GM04503 (cell line): ENCODE measurements at places on chromosomes 11 and 22.

DNA sequence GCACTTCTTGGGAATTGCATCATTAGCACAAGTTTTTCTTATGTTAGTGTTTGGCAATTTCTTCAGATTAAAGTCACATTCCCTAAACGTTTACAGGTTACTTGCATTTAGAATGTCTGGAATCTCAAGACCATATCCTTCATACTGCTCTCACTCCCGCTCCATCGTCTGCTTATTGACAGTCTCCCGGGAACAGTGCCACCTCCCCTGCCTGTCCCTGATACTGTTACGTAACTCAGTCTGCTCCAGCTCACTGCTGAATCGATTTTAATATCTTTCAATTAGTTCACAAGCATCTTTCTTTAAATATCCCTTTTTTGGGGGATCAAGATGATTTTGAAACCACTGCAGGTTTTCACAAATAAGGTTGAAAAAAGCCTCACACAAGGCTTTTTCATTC is 48.2 kb downstream of the GLYATL2 start:
- DNase-seq: no peak

DNA sequence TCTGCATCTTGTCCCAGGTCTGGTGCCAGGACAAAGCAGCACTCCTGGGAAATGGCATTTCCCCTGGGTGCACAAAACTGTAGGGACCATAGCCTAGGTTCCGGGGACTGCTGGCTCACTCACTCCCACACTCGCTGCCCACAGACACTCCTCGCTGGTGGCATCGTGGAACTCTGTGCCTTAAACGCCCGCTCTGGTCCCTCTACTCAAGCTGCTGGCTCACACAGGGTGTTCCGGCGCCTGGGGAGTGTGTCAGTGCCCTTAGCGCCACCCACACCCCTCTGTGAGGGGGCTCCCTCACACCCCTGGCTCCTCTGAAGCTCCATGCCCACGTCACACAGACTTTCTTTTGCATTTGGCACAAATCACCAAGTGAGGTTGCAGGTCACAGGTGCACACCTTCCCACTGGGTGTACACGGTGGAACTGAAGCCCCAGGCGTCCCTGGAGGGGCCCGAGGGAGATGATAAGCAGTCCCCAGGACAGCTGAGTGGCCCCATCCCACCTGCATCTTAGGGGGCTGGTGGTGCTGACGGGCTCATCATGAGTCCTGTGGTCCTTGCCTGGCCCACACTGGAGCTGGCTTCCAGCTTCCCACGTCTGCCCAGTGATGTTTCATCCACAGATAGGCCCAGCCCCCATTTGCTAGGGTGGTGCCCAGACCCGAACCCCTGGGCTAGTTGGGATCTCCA is 23.2 kb upstream of the DGCR8 start:
- DNase-seq: no peak

DNA sequence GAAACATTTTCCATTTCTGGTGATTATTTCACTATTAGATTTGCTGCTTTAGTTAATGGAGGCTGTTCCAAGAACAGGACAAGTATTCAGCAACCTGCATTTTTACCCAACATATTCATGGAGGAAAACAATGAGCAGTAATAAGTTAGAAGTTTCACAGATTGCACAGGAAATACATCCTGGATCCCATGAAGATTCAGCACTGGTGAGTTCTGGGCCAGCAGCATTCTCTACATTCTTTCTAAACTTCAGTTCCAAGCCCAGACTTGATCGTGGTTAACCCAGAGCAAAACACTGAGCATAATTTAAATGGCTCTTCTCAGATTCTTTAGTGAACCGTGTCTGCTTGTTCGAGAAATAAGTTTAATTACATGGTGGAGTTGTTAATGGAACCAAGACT is 3.8 kb downstream of the FJX1 start:
- peak; percentile 68 for DNase-seq

DNA sequence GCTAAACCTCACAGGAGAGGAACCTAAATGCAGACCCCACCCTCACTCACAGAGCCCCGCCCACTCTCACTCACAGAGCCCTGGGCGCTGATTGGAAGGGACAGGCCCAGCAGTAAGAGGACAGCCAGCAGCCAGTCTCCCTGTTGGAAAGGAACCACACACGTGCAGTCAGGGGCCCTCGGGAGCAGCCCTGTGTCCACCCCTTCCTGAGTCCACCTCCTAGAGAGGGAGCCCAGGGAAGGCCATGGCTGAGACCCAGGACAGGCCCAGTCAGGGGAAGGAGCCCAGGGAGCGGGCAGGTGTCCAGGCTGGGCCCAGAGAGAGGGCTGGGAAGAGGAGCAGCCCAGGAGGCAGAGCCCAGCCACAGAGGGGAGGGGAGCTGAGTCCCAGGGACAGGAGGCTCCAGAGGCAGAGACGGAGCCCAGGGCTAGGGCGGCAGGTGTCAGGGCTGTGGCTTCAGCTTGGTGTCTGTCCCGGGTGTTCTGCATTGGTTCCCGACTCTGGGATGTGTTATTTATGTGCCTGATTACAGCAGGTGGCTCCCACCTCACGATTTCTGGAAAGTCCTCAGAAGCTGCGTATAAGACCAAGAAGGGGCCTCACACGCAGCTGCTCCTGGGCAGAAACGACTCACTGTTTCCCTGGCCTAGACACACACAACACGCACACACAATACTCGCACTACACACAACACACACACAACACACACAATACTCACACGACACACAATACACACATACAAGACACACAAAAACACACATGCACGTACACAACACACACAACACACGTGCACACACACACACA is 9.0 kb upstream of the APOBEC3H start:
- DNase-seq: no peak
